Iris pigment epithelial cell (primary cell): ENCODE measurements at places on chromosomes 3 and 15.

DNA sequence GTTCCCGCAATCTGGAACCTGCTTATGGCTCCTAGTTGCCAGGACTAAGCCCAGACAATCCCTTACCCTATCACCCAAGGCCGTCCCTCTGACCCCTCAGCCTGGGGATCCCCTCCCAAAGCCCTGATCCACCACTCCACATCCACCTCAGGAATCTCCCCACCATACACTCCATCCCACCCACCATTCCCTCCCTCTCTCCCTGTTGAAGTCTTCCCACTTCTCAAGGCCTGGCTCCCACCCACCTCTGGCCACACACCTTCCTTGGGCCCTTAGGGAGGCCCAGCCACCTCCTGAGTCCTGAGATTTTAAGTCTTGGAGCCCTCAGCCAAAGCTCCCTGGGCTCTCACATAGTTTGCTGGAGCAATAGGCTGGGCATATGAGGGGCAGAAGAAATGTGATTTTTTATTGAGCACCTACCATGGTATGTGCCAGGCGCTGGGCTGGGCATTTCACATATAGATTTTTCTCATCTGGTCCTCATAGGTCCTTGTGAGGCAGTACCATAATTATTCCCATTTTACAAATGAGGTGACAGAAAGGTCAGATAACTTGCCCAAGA lies 48.1 kb downstream of the HCN4 start:
- no peak for DNase-seq

GRCh38 chr3:141388823-141389621 lies 20.7 kb downstream of the ZBTB38 start:
- no peak for DNase-seq

- no peak for DNase-seq
Observed at GRCh38 chr3:193210618-193211017, 30.4 kb upstream of the PLAAT1 start.

DNA sequence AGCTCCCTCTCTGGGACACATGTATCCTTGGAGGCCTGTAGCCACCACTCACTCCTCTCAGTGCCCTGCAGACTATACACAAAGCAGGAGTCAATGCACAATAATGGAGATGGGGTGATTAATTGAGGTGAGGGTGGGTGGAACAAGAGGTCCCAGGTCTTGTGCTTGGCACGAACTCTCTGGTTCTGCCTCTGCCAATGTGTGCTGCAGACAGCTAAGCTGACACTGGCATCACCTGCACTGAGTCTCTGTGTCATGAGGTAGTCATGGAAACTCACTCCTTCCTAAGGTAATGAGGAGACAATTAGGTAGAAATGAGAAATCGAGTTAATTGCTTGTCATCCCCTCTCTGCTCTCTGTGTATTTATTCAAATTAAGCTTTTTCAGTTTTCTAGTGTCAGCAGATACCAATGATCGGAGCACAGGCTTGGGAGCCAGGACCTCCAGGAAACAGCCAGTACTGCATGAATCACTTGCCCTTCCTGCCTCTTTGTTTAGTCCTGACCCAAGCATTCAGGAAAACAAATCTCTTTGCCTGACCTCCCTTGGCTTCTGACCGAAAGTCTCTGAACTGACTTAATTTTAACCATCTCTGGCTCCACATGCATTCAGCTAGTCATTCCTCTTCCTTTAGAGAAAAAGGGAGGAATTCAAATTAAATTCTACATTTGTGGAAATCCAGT lies 56.7 kb downstream of the DRD3 start:
- DNase-seq = peak; percentile 70

DNA sequence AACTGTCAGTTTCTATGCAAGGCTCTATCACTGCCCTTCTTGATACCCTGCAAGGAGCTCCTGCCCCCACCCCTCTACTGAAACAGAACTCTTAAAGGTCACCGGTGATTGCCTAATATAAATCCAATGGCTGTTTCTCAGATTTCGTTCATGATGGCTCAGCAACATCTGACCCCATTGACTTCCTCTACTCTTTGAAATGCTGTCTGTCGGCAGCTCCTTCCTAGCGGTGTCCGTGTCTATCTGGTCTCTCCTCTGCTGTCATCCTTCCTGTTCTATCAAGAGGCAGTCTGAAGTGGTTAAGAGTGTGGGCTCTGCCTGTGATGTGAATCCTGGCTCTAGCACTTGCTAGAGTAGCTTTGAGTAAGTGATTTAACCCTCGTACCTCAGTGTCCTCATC lies 5.5 kb downstream of the TMEM266 start:
- no peak for DNase-seq
